Transverse colon (tissue), 4 donors: ENCODE measurements at places on chromosomes 11 and 22.

- peak; percentile 22 for DNase-seq
Measured at GRCh38 chr11:64094463-64095260, 58.9 kb downstream of the FLRT1 start.

- DNase-seq, result no peak
Measured at GRCh38 chr11:108196901-108197300, 25.5 kb downstream of the NPAT start.

- no peak for DNase-seq
Measured at GRCh38 chr11:12803086-12803826, 129.0 kb downstream of the TEAD1 start.

DNA sequence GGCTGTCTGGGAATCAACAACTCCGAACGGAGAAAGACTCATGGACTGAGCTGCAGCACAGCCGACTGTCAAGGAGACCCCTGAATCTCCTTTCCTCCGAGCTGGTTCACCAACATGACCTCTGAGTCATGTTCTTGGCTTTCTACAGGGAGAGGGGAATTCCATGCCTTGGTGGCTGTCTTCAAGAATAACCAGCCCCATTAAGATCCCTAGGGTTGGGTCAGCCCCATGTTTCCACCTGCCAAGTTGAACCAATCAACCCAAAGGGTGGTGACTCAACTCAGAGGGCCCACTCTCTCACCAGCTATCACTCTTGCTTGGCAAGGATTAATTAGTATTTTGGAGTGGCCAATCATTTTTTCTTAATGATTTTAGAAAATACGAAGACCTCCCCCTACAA is 28.3 kb upstream of the IGSF22 start:
- DNase-seq, result no peak

- no peak for DNase-seq
Measured at GRCh38 chr22:50563413-50564160, 868 bp upstream of the SYCE3 start.

DNA sequence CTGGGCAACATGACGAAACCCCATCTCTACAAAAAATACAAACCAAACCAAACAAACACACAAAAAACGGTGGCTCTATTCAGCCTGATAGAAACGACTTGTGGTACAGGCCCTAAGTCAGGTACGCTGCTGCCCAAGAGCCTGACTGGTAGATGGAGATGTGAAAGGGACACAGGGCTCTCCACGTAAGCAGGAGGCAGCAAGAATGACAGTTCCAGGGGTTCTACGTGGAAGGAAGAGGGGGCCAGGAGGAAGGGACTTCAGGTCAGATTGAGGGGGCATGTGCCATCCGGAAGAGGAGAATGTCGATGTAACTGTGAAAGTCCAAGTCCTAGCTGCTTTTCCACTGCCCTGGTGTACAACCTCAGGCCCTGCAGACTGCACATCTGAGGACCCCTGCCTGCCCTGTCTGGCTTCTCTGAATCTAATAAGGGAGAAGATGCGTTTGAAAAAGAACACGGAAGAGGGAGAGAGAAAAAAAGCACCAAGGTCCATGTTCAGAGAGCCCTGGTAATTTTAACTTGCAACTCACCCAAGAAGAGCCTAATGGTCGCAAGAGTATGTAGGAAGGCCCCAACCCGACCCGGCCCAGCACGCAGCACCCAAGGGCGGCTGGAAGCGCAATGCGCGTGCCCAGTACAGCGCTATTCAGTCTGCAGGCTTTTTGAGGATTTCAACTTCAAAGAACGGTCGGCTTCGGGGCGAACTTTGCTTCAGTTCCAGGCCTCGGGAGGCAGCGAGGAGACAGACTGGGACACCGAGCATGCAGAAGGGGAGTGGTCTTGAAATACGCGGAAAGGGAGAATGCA is 909 bp upstream of the ZNRD2 start:
- no peak for DNase-seq
